Stimulated activated CD8-positive, alpha-beta memory T cell treated with anti-CD3 and anti-CD28 coated beads, Interleukin-4, amount 100 ng/mL, for 24 hours (primary cell): ENCODE measurements at places on chromosomes 2 and 18.
A peak's percentile ranks its signal among the peaks of the same experiment; 100 is the strongest.

DNA sequence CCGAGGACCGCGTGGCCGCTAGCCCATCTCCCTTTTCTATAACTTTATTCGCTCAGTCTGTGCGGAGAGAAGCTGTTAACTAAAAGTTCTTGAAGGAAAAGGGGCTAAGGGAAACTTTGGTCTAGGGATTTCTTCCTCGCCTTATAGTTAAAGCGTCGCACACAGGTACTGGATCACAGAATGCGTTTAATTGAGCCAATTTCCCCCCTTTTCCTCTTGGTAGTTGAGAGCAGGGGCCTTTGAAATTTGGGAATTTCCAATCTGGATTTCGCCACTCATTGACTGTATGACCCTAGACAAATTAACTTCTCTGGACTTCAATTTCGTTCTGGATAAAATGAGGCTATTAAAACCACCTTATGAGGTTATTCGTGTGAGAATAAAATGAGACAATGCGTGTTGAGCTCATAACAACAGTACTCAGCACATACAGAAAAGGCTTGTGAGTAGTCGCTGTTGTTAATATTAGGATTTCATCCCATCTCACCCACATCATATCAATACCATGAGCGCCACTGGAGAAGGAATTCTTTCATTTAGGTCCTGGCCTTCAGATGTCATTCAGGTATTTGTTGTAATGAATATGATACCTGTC is 763 bp upstream of the OLA1 start:
- no peak for DNase-seq

DNA sequence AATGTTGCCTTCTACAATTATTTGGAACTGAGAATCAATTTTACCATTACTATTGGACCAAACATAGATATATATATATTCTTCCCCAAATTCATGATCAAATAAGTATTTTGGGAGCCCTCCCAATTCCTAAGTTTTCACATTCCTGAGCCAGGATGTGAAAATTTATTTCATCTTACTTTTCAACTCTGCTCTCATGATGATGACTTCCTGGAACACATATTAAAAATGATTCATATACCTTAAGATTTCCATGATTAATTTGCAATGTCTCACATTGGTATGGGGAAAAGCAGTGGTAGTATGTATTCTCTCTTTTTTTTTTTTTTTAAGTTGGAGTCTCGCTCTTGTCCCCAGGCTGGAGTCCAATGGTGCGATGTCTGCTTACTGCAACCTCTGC is 596.1 kb upstream of the ZEB2 start:
- no peak for DNase-seq

DNA sequence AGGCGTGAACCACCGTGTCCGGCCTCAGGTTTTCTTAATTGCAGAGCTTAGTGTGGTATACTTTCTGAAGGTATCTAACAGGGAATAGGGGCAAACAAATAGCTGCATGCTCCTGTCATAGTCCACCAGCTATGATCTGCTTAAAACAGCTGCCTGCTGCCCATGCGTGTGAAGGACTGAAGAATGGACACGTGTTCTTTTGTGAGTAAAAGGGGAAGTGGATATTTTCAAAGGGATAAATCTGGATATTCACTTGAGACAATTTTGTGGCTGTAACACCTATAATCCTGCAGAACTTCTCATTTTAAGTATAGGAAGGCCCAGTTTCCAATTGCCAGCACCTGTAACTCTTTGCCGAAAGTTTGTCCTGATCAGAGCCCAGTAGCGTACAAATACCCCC is 44.7 kb downstream of the TRPM8 start:
- no peak for DNase-seq

- no peak for DNase-seq
These were observed 56.5 kb downstream of the SLC8A1 start for GRCh38 chr2:40395169-40396073.

- no peak for DNase-seq
These were observed 108.7 kb downstream of the DPP10 start for GRCh38 chr2:114550895-114551793.

- no peak for DNase-seq
These were observed 23.5 kb downstream of the EMX1 start for GRCh38 chr2:72940786-72941185.

- peak; percentile 20 for DNase-seq
These were observed 203.0 kb downstream of the SOCS6 start for GRCh38 chr18:70491734-70492348.
